ENCODE measurements at places on chromosomes 11 and 22. TPM values are rescaled to one million over a fixed set of nuclear protein-coding genes. Genes with fewer than 3 reads are reported as not detected.

DNA sequence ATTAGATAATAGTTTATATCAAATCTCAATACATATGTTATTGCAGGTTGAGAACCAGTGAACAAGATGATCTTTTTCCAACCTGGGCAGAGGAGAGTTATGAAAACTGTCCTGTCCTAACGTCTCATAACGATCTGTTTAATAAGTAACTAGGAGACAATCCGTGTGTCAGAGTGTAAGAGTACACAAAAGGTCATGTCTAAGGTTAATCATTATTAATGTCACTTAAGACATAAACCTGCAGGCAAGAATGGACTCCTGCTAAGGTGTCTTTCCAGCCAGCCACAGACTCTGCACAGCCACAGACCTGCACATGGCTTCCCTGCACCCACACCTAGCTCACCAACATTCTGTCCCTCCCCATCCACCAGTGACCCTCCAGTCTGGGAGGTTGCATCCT is 10.1 kb downstream of the SLC5A4 start:
- DNase-seq = no peak

- no peak for DNase-seq
These were observed 22.5 kb downstream of the ABTB2 start for GRCh38 chr11:34335331-34335730.

DNA sequence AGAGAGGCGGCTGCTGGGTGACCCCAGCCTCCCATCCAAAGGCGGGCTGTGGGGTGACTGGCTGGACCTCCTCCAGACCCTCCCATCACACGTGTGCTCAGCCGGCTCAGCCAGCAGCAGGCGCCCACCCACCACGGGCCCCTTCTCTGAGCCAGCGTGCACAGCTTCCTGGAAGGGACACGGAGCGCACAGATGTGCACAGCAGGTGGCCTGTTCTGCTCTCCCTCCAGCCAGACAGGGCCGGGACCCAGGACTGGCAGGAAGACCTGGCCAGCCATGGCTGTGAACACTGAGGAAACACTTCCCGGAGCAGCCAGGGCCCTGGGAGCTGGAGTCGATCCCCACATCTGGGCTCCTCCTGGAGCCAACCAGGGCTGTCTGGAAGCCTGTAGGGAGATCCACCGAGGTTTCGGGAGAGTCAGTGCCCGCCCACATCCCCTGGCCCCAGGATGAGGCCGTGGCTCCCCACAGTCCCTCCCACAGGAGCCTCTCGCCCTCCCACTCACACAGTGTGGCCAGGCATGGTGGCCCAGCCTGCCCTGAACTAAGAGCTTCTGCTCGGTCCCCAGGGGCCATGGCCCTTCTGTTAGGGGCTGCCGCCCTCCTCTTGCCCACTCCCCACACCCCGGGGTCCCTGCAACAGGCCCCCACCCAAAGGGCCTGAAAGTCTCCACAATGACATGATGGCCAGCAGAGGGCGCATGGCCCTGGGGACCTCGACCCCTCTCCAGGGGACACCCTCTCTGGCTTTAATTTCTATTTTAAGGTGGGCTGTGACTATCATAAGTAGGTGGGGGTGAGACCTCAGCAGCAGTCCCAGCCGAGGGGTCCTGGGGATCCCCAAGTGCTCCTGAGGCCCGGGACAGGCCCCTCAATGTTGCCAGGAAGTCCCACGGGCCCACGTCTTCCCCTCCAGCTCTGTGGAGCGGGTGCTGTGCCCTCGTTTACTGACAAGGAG is 90.6 kb upstream of the FGF3 start:
- no peak for DNase-seq

DNA sequence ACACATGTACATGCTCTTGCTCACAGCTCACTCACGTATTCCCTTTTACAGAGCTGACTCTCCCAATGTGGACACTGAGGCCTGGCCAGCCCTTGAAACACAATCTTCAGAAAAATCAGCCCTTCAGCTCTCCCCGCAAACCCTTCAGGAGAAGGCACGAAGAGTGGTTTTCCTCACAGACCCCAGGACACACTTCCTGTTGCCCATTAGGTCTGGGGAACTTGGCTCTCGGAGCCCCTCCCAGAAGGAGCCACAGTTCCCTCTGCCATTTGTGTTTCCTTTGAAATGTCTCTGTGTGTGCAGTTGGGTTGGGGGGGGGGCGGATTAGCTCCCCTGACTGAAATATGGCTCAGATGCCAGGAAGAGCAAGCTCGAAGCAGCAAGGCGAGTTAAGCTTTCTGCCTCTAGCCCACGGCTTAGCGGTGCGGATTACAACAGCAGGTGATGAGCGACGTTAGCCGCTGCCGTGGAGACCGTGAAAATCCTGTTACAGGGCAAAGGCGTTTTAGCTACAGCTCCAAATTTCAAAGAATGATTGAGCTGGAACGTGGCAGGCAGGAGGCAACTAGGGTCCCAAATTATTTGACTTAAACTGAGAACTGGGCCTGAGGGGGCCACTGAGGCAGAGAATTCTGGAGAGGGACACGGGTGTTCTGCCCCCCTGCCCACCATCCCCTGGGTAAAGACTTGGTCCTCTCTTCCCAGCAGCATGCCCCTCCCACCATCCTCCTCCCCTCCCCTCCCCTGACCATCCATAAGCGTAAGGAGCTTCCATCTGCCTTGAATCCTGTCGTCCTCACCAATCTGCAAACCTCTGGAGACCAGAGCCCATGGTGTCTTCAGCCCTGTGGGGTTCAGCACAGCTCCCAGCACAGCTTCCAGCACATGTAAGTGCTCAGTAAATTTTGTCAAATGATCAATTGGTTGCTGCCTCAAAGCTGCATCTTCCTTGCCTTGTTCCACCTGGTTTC is 598.6 kb downstream of the BUD13 start:
- DNase-seq = no peak

DNA sequence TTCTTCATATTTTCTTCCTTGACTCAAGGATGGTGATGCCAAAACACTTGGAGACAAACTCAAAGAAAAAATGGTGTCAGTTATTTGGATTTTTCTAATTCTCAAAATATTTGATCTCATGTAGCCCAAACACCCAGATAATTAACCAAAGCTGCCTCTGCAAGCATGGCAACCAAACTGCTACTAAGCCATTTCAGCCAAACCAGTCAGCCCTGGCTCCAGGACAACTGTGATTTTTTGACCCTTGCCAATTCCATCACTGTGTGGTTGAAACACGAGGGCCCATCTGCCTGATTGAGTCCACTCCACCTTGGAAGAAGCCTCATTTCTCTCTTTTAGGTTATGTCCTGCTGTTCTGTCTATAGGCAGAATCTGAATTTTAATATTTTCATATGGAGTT is 277.4 kb downstream of the BLID start:
- no peak for DNase-seq

DNA sequence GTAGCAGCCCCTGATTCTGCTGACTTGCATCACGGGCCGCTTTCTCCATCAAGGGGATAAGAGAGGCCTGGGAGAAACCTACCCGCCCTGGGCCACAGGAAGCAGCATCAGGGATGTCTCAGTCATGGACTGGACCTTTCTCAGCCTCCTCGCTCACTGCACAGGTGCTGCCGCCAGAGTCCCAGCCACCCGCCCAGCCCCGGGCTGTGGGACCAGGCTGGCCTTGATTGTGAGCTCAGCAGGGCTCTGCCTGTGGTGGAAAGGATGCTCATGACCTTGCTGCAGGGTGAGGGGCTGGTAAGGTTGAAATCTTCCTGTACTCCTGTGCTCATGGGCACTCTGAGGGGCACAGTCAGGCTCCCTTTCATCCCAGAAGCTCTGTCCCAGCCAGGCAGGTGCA is 26.0 kb upstream of the GGTLC2 start:
- no peak for DNase-seq

- DNase-seq = peak; percentile 82
These were observed at the start of gene PHLDB1 for GRCh38 chr11:118607401-118608359. Gene PHLDB1, plus strand, starts transcription at chr11:118607615. Its CDS starts 6,222 bp downstream, at chr11:118613837.

DNA sequence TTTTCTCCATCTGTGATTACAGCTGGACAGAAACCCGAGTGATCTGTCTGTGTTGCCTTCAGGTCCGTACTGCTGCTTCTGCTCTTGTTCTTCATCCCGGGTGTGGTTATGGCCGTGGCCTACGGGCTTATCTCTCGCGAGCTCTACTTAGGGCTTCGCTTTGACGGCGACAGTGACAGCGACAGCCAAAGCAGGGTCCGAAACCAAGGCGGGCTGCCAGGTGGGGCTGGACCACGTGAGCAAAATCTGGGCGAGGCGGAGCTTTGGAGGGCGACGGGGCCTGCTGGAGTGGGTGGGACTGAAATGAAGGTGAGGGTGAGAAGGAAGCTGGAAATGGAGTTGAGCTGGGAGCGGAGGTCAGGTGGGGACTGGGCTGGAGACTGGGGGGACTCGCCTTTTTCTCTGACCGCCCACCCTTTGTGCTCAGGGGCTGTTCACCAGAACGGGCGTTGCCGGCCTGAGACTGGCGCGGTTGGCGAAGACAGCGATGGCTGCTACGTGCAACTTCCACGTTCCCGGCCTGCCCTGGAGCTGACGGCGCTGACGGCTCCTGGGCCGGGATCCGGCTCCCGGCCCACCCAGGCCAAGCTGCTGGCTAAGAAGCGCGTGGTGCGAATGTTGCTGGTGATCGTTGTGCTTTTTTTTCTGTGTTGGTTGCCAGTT is 11.1 kb downstream of the CCKBR start:
- DNase-seq = no peak

- DNase-seq = no peak
These were observed 22.9 kb downstream of the POLD3 start for GRCh38 chr11:74615311-74615710.

GRCh38 chr11:18669219-18669596 is 29.4 kb upstream of the TMEM86A start:
- DNase-seq = no peak

DNA sequence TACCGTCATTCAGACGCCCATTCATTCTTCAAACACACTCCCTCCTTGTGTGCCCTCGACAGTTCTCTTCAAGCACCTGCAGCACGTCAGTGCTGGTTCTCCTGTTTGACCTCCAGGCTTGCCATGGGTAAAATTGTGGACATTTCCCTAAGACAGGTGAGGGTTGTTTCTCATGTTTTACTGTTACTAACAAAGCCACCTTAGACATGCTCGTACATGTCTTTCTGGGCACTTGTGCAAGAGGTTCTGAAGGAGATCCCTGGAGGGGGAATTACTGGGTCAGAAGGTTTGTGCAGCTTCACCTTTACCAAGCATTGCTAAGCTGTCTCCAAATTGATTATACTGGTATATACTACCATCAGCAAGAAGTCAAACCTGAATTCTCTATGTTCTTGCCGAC is 189.7 kb upstream of the TMEM45B start:
- DNase-seq = no peak

- DNase-seq = no peak
These were observed 34.1 kb upstream of the IL18BP start for GRCh38 chr11:71964641-71965040.

- peak; percentile 45 for DNase-seq
These were observed 19.3 kb upstream of the TMEM191C start for GRCh38 chr22:21447694-21448402.

DNA sequence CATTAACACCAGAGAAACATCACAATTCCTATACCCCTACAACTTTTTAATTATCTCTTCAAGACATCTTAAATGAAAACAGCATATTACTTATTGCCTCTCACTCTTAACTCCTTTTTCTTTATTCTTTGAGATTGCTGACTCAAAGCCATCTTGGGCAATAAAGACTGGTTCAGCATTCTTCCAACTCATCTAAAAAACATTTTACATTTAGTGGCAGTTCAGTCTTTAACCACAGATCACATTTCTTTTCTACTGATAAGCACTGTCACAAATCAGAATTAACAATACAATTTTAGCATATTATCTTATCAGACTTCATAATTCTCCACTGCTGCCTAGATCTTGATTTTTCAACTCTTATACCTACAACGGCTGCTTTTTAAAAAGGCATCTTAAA is 34.0 kb downstream of the SIK3 start:
- no peak for DNase-seq

- DNase-seq = no peak
These were observed 4.9 kb downstream of the DAGLA start for GRCh38 chr11:61684870-61685616.

DNA sequence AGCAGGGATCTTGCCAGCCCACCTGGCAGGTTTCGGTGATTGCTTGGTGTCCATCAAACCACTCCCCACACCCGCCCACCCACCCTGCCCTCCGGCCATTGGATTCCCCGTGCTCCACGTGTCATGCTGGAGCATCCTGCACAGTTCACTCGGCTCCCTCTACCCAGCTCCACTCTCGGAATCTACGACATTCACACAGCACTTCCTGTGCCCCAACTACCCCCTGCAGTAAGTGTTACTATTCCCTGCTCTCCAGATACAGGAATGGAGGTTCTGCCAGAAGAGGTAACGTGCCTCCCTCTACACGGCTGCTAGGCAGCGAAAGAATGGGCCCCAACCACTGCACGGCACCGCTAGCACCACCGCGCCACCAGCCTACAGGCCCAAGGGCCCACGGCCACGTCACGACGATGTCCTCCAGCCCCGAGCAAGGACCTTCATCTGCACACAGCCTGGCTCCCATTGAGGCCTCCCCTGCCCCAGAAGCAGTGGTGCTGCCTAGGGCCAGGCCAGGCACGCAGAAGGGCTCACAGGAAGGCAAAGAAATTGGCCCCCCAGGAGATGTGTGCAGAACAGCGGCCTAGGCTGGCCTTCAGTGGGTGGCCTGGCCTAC is 27.6 kb downstream of the WNT7B start:
- DNase-seq = no peak

DNA sequence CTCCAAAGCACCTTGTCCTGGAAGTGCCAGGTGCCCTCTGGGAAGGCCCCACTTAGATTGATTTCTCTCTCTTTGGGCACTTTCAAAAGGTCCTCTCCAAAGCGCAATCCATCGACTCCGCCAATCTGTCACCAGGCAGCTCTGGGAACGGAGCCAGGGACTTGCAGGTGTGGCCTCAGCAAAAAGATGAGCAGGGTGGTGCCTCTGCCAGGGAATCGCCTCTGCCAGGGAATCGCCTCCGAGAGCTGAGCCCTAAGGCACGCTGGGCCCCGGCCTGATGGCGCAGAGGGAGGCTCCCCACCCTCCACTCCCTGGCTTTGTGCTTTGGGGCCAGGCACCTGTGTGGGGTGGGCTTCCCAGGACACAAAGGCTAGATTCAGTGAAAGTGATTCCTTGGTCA is 1391.3 kb downstream of the TBC1D22A start:
- no peak for DNase-seq

Gene NAALADL1
- 14.7 TPM for total RNA-seq

Gene DPP3
- total RNA-seq = 12.4 TPM

Gene FERMT3
- total RNA-seq = 20.7 TPM

Gene GLYAT
- 2.6 TPM for total RNA-seq

Gene NPTXR
- 6.9 TPM for total RNA-seq

Gene OR2AT4
- total RNA-seq = 2.0 TPM

Data from sciatic nerve (tissue), 2 donors.